ENCODE measurements at places on chromosomes 5 and 9.

DNA sequence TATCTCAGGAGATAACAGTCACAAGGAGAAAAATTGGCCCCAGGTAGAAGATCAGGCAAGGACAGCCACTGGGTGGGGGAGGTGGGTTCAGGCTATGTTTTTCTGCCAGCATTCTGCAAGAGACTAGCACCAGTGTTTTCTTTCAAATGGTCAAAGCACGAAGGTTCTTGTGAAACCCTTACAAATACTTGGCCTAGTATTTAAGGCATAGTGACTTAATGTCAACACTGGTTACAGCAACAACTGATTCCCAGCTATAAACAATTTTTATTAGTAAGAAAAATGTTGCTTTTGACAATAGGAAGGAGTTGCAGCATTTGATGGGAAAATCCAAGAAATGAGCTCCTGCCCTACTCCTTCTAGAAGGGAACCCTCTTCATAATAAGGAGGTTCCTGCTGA lies 349.6 kb downstream of the SLIT3 start:
- DNase-seq, result no peak

GRCh38 chr5:137506296-137506695 lies 7.2 kb upstream of the SPOCK1 start:
- no peak for DNase-seq

- DNase-seq, result no peak
These were observed 979.9 kb upstream of the DMAC1 start for GRCh38 chr9:8779478-8779877.

DNA sequence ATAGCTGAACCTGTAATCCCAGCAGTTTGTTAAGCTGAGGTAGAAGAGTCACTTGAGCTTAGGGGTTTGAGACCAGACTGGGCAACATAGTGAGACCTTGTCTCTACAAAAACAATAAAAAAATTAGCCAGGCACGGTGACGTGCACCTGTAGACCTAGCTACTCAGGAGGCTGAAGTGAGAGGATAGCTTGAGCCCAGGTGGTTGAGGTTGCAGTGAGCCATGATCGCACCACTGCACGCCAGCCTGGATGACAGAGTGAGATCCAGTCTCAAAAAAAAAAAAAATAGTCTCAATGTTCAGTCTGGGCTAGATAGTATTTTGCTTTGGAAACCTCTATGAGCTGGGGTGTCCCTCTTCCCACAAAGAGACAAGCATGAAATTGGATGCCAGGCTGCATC lies 51.9 kb upstream of the IQGAP2 start:
- no peak for DNase-seq

DNA sequence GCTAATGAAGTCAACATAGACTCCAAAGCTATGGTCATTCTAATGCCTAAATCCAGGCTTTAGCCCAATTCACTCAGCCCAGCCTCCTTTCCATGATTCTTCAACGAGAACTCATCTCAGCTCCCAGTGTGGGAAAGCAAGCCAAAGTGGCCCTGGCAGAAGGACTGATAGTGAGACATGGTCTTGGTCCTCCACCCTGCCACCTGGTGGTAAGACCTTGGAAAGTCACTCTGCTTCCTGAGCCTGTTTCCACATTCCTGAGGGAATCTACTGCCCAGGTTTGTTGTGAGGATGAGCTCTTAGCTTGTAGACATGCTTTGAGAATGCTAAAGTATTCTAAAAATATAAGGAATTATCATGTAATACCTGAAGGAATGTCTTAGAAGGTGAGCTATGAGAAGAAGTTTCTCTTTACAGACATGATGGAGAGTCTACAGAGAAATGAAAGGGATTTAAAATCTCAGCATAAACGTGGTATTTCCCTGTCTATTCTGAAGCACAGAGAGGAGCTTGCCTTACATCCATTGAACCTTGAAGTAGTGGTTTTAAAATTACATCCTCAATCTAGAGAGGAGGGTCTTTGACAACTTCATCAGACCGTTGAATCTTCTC lies 173.5 kb downstream of the TRIM32 start:
- no peak for DNase-seq

- DNase-seq, result no peak
These were observed 31.2 kb downstream of the STRBP start for GRCh38 chr9:123237220-123237619.

DNA sequence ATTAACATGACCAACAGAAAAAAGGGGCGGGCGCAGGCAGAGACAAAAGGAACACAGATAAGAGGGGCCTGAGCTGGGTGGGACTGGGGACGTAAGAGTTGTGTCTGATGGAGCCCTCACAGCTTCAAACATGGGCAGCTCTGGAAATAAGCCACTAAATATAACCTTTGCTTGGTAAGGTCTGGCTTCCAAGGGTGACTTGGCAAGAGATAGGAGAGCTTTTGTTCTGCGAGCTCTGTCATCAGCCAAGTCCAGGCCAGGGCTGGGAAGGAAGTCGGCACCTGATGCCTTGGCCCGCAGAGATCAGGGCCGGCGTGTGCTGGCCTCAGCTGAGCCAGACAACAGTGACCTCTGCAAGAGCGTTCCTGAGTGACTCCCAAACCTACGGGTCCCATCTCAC lies 11.8 kb downstream of the TRUB2 start:
- no peak for DNase-seq

DNA sequence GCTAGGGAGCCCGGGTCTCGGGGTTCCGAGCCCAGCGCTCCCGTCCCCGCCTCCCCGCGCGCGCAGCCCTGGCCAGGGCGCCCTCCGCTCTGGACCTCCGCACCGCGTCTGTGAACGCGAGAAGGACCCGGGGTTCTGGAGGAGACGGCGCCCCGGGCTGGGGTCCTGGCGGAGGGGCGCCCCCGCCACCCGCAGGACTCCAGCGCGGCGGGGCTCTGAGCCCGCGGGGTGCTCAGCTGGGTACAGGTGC lies 431 bp downstream of the TMOD1 start:
- no peak for DNase-seq

DNA sequence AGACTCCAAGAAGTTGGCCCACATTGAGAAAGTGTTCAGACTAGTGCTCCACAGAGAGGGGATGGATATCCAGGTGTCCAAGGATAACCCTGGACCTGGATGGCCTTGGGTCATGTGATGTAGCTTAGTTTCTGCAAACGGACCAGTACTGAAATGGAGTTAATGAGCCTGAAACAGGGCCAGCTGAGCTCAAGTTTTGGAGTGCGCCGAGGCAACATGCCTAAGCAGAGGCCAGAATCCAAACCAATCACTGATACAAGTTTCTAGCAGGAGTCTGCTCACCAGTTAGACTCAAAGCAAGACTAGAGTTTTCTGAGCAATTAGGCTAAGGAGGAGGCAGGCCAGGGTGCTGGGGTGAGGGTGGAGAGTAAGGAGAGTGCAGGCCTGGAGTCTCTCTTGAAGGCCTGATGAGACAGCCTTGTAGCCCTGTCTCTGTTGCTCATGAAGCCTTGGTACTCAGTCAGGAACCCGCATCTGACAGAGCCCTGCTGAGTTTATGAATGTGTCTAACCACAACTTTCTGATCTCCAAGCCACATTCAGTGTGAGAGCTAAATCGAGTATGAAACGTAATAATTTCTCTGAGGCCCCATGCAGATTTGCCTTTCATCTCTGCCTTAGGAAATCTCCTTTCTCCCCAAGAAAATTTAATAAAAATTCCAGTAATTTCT lies 68.9 kb upstream of the EQTN start:
- no peak for DNase-seq

GRCh38 chr9:17532461-17532860 lies 46.4 kb upstream of the SH3GL2 start:
- no peak for DNase-seq

- DNase-seq, result no peak
These were observed 928.9 kb upstream of the CDH10 start for GRCh38 chr5:25573691-25574090.

DNA sequence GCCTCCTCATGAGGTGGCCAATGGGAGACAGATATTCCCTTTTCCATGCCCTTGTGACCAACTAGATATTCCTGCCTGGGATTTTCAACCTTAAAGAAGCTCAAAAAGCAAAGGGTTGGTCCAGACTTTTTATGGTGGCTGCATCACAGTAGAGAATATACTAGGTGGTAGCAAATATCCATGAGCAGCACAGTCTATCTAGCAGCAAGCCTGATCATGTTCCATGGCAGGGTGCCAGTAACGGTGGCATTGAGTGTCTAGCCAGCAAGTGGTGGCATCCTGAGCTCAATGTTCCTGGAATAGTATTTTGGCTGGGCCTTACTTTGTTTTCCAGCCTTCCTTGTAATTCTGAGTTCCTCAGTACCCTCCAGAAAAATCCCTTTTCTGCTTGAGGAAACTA lies 25.8 kb downstream of the CDC25C start:
- DNase-seq, result no peak

DNA sequence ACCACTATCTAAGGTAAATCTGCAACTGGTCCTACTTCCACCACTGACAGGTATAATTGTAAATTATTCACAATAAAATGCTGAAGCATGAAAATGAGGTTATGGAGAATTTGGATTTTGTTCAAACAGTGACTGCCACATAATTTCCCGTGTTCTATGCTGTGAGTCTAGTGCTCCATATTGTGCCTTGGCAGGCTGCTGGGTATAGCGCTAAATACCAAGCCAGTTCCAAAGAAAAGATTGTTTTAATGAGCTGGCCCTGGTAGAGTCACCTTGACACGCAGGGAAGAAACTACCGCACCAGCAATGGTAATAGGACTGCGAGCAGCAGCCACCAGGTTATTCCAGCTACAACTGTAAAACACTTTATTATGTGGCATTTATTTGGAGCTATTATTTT lies 30.4 kb downstream of the PSMB7 start:
- no peak for DNase-seq

- no peak for DNase-seq
These were observed 20.7 kb downstream of the NLN start for GRCh38 chr5:65742565-65743231.

- no peak for DNase-seq
These were observed 1.1 kb downstream of the VLDLR start for GRCh38 chr9:2622461-2623287.

- DNase-seq, result no peak
These were observed 169.3 kb downstream of the NTRK2 start for GRCh38 chr9:84838879-84839278.

DNA sequence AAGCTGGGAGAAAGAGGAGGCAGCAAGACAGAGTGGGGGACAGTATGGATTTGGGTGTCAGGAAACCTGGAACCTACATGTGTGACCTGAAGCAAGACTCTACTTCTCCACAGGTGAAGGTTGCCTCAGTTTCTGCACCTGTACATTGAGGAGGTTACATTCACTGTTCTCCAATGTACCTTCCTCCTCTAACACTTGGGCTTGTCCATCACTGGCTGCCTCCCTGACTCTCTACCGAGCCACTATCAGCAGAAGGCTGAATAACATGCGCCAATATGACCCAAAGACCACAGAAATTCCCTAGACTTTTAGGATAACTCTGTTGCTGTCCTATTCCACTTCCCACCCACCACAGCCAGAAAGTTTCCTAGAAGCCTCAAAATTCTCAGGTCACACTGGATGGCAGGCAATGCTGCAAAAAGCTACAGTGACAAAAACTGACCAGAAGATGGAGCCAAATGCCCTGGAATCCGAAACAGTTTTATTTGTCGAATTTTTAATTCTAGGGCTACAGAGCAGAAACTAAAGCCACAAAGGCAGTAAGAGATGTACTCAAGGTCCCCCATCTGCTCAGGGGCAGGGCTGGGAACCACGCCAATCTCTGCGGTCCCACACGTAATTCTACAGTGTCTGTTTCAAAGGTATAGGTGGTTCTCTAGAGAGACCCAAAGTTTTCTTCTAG lies 64.4 kb downstream of the FAM114A2 start:
- no peak for DNase-seq

- no peak for DNase-seq
These were observed 617.5 kb upstream of the GRIN3A start for GRCh38 chr9:102355982-102356381.

GRCh38 chr5:14948383-14948782 lies 76.8 kb upstream of the ANKH start:
- DNase-seq, result no peak

GRCh38 chr5:13081116-13081515 lies 863.4 kb downstream of the DNAH5 start:
- DNase-seq, result no peak

- no peak for DNase-seq
These were observed 155.2 kb downstream of the ADAMTSL1 start for GRCh38 chr9:18629136-18629535.

DNA sequence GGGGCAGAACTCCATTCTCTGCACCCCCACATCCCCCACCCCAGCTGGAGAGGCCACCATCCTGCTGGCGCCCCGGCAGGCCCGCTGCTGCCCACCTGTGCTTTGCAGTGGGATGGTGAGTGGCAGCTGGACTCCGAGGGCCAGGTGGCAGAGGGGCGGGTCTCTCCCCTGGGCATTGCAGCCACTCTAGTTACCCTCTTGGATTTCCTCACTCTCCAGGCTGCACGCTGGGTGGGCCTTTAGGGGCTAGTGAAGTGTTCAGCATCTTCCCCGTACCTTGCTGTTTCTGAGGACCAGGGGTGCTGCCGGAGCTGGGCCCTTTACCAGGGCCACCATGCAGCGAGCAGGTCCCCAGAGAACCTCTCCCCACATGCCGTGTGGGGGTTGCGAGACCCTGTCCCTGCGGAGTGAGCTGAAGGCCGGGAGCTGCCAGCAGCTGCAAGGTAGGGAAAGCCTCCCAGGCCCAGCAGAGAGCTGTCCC lies 88.4 kb upstream of the SH3PXD2B start:
- DNase-seq, result no peak

- DNase-seq, result no peak
These were observed 1098.6 kb downstream of the TAF11L14 start for GRCh38 chr5:18732556-18733479.

- DNase-seq, result no peak
These were observed 290.1 kb downstream of the ZSWIM6 start for GRCh38 chr5:61622156-61622555.

DNA sequence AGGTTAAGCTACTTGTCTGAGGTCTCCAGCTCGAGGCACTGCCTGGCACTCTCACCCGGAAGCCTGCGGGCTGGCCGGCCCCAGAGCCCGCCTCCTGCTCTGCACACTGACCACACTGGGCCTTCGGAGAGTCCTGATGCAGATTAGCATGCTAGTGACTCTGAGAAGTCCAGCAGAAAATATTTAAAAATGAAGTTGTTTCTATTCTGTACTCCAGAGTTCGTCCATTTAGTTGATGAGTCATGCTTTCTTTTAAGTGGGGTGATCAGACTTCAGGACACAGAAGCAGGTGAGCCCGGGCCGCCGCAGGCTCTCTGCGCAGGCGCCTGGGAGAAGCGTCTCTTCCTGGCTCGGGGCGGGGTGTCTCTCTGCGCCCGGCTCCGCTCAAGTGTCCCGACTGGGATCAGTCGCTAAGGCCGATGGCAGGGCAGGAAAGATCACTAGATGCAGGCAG lies 32.5 kb downstream of the FAM240B start:
- no peak for DNase-seq

GRCh38 chr5:73858776-73859175 lies 232.8 kb downstream of the ARHGEF28 start:
- DNase-seq, result no peak

DNA sequence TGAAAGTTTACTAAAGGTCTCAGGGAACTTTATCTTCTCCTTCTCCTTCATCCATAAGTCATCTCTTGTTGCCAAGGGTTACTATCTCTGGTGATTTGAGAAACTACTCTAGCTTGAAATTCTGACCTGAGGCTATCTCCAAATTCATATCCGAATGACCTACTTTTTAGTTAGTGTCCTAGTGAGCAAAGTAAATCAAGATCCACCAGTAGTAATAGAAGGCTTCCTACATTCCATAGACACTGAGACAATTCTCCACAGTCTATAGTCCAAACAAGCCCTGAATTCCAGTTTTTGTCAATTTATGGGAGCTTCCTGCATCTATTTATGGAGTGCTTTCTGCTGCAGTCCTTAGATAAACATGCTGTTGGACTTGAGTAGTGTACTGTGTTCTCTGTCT lies 5.0 kb downstream of the IL7R start:
- DNase-seq, result no peak
